ENCODE measurements at places on chromosomes 6 and 20.

GRCh38 chr6:30683183-30683979 is 3.1 kb downstream of the PPP1R18 start:
- no peak for DNase-seq

DNA sequence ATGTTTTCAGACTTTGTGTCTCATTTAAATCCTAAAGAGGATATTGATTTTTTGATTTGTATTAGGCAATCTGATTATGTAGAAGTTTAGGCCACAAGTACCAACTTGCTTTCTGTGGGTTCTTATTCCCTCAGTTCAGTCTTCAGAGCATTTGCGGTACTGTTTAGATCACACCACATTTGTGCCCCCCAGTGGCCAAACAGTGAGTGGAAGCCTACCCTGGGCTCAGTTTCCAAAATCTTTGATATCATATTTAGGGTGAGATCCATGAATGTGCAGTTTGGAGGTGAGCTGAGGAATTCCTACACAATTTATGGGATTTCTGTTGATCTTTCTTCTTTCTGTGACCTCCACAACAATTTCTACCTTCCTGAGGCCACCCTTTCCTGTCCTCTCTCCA is 92.3 kb upstream of the FUT9 start:
- DNase-seq, result no peak

GRCh38 chr6:155292711-155293110 is 21.6 kb downstream of the TFB1M start:
- no peak for DNase-seq

- no peak for DNase-seq
Measured at GRCh38 chr6:21448485-21449109, 145.0 kb upstream of the SOX4 start.

DNA sequence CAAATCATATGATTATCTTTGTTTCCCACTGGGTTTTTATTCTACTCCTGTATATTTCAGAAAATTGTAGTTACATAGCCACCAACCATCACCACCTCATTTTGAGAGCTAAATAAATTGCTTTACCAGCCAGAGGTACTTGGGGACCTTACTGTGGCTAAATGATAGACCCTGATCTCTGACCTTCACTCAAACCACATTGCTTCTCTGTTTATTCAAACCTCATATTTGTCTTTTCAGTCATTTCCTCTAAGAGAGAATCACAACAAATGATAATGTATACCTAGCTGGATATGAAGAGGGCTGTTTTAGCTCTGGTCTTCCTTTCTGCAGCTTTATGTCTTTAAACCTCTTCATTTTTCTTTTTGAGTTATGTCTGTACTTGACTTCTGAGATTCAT is 142.8 kb downstream of the ADGB start:
- no peak for DNase-seq

GRCh38 chr6:35019171-35019570 is 122.0 kb downstream of the TCP11 start:
- no peak for DNase-seq

DNA sequence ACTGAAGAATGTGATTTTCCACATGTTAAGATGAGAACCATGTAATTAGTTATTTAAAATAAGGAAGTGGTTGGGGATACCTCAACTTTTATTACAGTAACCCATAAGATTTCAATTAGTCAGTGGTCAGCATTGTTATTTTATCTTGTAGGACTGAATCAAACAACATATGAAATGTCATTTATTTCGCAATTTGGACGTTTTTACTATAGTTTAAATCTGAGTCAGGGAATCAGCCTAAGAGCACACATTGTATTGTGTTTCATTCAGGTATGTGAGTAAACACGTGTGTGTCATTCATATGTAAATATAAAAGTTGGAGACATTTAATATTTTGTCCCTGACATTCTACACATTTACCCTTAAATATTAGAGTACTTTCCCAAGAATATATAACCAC is 1418.7 kb downstream of the GRIK2 start:
- DNase-seq, result no peak

- no peak for DNase-seq
Measured at GRCh38 chr6:41426438-41426851, 91.0 kb downstream of the NCR2 start.

GRCh38 chr20:16241911-16242310 is 331.3 kb downstream of the KIF16B start:
- no peak for DNase-seq

DNA sequence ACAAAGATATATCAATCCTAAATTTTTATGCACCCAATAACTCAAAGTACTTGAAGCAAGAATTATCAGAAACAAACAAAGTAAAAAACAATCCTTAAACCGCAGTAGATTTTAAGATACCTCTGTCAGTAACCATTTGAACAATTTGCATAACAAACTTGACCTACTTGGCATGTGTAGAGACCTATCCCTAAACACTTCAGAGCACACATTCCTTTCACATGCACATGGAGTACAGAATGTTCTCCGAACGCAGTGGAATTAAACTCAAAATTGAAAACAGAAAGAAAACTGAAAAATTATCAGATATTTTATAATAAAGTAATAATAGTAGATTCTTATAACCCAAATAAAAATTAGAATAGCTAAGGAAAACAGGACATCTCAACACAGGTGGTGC is 162.6 kb upstream of the THBS2 start:
- no peak for DNase-seq

GRCh38 chr6:106785298-106785697 is 155.9 kb downstream of the QRSL1 start:
- DNase-seq, result no peak

DNA sequence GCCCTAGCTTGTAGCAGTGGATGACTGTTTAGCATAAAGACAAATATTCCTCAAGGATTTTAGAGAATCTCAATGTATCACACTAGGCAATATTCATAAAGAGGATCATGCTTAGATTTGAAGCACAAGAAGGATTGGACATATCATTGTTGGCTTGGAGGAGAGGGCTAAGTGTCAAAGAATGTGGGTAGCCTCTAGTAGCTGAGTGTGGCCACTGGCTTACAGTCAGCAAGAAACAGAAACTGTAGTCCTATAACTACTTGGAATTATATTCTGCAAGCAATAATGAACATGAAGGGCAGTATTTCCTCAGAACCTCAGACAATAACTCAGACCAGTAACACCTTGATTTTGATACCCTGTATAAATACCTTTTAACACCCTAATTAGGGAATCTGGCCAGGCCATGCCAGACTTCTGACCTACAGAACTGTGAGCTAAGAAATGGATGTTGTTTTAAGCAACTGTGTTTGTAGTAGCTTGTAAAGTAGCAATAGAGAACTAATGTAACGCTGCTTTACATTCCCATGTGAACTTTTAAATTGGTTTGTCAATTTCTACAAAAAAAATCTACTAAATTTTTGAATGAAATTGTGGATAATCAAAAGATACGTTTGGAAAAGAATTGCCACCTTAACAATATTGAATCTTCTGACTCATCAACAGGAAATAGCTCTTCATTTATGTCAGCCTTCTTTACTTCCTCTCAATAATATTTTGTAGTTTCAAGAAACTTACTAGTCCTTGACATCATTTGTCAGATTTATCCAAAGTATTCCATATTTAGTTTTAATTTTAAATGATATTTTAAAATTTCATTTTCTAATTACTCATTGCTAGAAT is 65.2 kb upstream of the RSPO3 start:
- DNase-seq, result no peak

DNA sequence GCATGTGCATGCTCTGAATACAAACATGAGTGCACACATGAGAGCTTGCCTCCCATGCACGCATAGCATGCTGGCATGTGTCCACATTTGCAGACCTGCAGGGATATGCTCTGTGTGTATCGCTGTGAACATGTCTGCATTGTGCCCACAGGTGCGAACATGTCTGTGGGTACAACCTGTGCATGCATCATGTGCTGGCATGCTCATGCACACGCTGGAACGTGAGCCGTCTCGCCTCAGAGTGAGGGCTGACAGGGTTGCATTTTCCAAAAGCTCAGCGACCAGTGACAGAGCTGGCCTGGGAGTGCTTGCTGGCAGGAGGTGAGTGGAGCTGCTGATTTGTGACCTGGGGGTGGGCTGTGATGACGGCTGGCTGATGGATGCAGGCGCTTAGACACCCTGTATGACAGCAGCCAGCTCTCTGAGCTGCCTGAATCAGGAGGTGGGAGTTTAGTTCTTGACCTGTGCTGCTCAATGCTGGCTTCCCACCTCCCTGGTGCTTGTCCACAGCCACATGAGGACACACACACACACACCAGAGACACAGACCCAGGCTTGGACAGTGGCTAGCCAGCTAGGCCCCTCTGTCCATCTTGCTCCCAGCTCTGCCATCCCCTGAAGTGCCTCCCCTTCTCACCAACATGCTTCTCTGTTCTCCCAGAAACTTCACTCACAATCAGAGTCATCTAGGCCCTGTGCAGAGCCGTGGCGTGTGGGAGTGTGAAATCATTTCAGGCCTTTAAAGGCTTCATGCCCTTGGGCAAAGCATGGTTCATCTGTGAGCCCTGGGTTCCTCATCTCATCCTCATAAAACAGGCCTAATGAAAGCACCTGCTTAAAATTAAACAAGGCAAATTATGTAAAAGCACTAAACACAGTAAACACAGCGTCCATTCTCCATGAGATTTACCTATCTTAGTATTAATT is 51.4 kb downstream of the CD40 start:
- DNase-seq, result no peak

GRCh38 chr6:135282395-135282794 is 101.3 kb downstream of the MYB start:
- DNase-seq, result no peak

DNA sequence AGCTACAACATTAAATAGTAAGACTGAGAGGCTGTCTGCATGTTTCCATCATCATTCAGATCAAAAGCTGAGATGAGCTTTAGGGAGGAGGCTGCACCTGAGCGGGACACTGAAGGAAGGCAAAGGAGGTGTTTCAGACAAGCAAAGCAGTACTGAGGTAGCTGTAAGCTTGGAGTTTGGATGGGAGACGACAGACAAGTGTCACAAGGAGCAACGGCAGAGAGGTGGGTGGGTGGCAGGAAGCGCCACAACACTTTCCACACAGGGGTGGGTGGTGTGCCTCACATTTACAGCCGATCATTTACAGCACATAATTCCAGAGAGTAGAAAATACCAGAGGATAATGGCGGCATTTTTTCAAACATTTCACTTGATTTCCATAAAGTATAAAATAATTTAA is 205.5 kb upstream of the SHLD1 start:
- DNase-seq, result no peak

- DNase-seq, result no peak
Measured at GRCh38 chr6:133407320-133408100, 166.4 kb downstream of the EYA4 start.

GRCh38 chr20:51608061-51608460 is 65.5 kb upstream of the NFATC2 start:
- DNase-seq, result no peak

GRCh38 chr20:50879649-50880550 is 51.3 kb downstream of the ADNP start:
- no peak for DNase-seq

- no peak for DNase-seq
Measured at GRCh38 chr6:4846387-4846786, 70.2 kb downstream of the CDYL start.

- no peak for DNase-seq
Measured at GRCh38 chr6:148657048-148657447, 89.8 kb upstream of the UST start.

DNA sequence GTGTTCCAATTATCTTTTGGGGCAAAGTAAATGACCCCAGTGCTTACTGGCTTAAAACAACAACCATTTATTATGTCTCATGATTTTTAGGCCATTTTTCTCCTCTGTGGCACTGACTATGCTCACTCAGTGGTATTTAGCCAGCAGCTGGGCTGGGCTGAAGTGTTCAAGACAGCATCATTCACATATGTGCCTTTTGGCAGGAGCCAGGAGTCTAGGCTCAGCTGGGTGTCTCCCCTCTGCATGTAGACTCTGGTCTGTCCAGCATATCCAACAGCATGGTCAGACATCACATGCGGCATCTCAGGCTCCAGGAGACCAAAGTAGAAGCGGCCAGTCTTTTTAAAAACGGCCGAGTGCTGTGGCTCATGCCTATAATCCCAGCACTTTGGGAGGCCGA is 120.3 kb upstream of the TOP1 start:
- no peak for DNase-seq

DNA sequence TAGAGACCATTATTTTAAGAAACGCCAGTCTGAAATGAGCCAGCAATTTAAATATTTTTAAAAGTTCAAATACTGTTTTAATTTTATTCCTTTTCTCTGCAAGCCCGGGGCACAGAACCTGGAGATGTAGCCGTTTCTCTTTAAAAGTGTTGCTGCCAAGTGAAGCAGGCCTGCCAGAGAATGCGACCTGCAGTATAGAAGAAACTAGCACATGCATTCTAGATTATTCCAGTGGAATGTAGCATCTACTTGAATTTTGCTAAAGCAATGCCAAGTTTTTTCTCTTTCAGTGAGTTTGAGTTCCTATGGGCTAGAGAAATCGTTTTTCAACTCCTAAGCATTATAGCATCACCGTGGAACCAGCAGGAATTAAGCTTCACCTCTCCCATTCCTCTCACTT is 101.3 kb downstream of the QRSL1 start:
- DNase-seq, result no peak

DNA sequence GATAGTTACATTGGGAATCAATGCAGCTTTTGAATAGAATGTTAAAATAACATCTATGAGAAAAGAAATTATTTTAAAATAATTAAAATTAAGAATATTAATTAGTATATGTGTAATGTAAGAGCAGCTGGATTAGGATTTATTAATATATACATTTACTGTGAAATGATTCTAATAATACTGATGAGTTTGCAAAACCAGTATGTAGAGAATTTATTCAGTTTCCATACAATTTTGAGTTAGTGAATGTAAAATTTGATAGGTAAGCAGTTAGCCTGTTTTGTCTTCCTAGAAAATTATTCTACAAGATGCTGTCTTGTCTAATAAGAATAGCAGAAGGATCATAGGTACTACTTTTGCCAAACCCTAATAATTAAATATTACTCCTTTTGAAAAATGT is 70.6 kb downstream of the STXBP5 start:
- DNase-seq, result no peak

DNA sequence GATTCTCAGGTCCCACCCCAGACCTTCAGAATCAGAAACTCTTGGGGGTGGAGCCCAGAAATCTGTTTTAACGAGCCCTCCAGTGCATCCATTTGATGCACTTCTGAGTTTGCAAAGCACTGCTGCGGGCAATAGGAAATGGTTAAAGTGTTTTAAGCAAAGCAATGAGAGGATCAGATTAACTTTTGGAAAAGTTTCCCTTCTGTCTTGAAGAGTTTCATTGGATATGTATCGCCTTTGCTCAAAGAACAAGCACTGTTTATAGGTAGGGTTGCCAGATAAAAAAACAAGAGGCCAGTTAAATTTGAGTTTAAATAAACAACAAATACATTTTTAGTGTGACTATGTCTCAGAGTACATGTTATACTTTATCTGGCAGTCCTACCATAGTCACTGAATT is 226.0 kb downstream of the BMP7 start:
- no peak for DNase-seq

- no peak for DNase-seq
Measured at GRCh38 chr6:151773382-151773781, 34.1 kb upstream of the ESR1 start.

GRCh38 chr20:60715172-60715571 is 536.9 kb upstream of the CDH4 start:
- no peak for DNase-seq
